ENCODE measurements at places on chromosomes 2 and 18. TPM values are rescaled to one million over a fixed set of nuclear protein-coding genes. Genes with fewer than 3 reads are reported as not detected.

The SLC9A4 gene
- not detected for total RNA-seq

The CACNB4 gene
- 17.7 TPM for total RNA-seq

The GPR39 gene
- 10.4 TPM for total RNA-seq

The NT5DC4 gene
- total RNA-seq: not detected

Data from breast epithelium (tissue), 4 donors.